ENCODE measurements at places on chromosomes 5 and 9.

DNA sequence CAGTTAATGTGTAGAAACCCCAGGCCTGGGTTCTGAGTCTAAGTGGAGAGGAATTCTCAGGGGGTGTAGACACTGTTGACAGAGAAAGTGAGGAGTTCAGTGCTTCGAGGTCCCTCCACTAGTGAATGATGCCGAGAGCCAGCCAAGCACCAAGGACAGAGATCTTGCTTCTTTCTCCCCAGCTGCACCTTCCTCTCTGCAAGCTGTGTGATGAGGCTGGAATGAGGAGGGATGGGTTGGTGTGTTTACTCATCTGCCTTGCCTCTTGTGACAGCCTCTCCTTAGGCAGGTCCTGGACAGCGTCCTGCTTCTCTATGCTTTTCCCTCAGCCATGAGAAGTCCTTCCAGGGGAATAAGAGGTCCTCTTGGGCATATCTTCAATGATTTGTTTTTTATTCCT is 35.3 kb downstream of the HNRNPH1 start:
- DNase-seq = no peak

- DNase-seq = peak; percentile 37
Observed at GRCh38 chr9:89593727-89594427, 10.9 kb upstream of the GADD45G start.

- DNase-seq = peak; percentile 27
Observed at GRCh38 chr9:83330207-83331196, 207.7 kb downstream of the FRMD3 start.

DNA sequence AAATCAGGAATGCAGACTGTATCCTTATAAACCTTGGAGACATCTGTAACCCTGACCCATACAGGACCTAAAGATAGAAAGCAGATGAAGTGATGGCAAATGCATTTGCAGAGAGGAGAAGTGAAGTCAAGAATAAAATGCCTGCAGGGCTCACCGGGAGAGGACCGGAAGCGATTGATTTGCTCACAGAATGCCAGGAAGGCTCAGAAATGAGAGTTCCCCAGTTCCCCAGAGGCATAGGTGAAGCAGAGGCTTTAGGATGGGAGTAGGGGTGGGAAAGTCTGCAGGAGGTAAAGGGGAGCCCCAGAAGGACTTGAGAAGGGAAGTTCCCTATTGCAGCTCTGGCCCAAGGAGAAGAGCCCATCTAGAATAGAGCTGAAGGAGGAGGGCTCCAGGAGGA is 63.9 kb upstream of the TNFAIP8 start:
- no peak for DNase-seq

GRCh38 chr9:88590558-88591146 is 55.7 kb downstream of the NXNL2 start:
- no peak for DNase-seq

DNA sequence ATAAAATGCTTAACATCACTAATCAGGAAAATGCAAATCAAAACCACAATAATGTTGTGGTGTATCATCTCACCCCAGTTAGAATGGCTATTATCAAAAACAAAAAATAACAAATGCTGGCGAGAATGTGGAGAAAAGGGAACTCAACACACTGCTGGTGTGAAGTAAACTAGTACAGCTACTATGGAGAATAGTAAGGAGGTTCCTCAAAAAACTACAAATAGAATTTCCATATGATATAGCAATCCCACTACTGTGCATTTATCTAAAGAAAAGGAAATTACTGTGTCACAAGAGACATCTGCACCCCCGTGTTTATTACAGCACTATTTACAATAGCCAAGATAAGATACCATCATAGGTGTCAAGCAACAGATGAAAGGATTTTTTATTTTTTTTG is 214.5 kb upstream of the RASA1 start:
- no peak for DNase-seq

DNA sequence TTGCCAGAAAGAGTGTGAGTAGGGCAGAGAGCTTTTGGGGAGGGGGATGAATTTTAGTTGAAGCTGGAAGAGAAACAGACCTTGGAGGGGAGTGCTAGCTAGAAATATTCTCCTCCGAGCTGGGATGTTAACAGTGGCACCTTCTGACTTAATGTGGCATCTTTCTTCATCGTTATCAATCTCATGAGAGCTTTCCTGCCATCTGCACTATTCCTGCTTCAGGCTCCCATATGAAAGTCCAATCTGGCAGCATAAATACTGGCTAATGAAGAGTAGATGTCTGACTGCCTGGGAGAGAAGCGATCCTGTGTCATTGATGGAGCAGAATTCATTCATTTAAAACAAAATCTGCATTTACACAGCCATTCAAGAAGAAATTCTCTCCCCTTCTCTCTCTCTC is 284.5 kb downstream of the TMEM38B start:
- DNase-seq = no peak

DNA sequence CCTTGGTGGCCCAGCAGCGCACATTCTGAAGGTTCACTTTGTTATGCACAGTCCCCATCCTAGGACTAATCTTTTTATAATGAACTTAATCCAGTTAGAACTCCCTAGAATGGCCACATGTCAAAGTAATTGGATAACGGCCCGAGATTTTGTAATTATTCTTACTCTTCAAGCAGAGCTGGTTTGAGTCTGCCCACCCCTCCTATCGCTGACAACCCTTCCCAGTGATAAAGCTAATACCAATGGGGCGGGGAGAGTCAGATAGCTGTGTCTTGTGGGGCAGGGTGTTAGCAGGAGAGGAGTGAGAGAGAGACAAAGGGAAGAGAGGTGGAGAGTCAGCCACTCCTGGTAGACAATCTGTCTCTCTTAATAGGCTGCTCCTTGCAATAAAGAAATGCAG is 356.9 kb downstream of the SLIT3 start:
- DNase-seq = peak; percentile 26

- DNase-seq = no peak
Observed at GRCh38 chr9:121153642-121154041, 48.0 kb downstream of the RAB14 start.

DNA sequence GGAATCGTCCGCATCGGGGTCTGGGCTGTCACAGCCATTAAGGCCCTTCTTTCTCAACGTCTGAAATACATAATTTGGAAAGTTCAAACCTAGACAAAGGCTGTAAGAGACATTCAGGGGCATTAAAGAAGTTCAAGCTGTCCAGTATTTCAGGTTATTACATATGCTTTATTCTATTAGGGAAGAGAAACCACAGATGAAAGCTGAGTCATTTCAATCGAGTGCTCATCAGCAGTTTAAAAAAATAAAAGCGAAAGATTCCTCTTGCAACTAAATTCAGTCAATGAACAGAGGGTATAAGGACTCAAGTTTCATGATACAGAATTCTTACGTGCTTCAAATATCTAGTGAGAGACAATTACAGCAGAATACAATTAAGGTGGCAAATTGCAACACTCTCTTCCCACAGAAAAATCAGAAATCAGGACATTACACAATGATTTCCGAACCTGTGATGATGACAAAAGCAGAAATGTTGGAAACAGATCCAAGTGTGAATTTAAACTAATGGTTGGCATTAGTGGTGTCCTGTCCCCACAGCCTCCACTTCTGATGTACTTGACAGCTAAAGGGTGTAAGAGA is 121.6 kb downstream of the MEF2C start:
- peak; percentile 55 for DNase-seq

All from cardiac fibroblast (primary cell).